Islet precursor cell (in vitro differentiated cells): ENCODE measurements at places on chromosomes 13 and 19.

- no peak for DNase-seq
Measured at GRCh38 chr19:10271543-10272086, 695 bp downstream of the ICAM1 start.

DNA sequence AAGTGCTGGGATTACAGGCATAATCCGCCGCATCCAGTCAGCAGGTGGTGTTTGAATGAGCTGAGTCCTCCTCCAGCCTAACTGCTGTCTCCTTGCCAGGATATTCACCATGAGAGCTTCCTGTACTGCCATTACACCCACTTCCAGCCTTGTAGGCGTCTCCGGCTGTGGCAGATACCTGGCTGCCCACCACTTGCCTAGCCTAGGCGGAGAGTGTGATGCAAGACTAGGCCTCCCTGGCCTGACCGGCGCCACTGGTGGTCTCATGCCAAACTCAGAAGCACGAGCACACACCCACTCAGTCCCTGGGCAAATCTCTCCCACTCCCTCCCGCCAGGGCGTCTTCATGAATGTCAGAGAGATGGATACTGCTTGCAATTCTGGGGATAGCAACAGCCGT lies 16.6 kb downstream of the IL12RB1 start:
- no peak for DNase-seq

DNA sequence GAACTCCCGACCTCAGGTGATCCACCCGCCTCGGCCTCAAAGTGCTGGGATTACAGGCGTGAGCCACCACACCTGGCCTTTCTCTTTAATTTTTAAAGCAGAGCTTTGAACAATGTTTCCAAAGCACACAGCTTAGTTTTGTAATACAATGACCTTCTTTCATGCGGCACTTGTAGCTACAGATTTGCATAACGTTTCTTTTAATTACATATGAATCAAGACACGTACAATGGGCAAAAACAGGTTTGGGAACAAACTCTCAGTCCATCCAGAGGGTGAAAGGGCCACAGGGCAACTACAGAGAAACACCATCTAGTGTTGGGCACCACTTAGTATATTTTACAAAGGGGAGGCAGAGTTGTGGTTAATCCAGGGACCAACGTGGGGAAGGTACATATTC lies 19.0 kb upstream of the S1PR4 start:
- no peak for DNase-seq

GRCh38 chr13:39688278-39688677 lies 32.8 kb downstream of the COG6 start:
- DNase-seq: no peak

GRCh38 chr13:20415306-20415679 lies 110.4 kb downstream of the CRYL1 start:
- DNase-seq: no peak

DNA sequence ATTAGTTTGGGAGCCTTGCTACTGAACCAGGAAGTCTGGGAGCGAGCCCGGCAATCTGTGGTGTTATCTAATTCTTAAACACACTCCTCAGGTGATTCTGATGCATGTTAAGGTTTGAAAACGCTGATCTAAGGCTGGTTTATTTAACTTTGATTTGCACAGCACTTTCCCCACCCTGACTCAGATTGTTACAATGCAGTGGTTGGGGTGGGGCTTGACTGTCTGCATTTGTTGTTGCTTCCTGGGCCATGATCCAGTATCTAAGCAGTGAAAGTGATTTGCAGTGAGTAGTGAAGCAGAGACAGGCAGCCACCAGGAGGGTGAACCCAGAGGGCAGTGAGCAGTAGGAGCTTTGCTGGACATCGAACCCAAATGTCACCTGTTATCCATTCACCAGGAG lies 81.6 kb upstream of the ARGLU1 start:
- DNase-seq: no peak

DNA sequence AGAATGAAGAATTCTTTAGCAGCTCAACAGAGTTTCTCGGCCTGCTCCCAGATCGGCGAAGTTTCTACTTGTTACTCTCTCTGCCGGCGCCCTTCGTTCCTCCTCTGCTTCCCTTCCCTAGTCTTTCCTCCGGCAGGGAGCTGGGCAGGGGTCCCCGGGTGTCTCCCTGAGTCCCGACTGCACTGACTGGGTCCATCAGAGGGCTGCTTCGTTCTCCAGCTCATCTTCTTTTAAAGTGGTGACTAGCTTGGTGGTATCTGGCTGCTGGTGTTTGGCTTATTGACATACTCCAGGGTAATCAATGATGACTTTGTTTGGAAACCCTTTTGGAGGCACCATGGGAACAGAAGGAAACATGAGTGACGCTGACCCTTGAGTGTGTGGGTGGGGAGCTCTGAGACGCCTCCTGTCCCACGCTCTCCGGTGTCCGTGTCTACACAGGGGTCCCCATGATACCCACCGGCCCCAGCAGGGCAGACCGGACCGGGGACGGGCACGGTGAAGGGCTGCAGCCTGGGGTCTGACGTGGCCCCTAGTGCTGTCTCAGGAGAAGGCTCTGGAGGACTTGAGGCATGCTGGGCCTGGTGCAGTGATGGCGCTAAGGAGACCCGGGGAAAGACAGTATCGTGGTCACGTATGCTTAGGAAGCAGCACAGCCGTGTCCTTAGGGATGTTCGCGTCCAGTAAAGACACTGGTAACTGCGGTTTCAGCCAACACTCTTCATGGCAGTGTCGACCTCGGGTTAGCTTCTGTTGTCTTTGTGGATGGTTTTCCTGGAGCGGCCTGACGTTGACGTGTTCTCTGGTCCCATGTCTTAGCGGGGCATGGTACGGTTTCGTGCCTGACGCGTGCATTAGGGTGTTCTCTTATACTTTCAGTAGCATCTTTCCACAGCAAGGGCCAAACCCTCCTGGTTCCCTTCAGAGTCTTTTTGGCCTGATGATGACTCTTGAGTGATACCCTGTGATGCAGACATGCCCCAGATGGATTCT lies 23.8 kb downstream of the NAXD start:
- DNase-seq: peak; percentile 53

GRCh38 chr13:30394751-30395191 lies 27.5 kb upstream of the UBE2L5 start:
- no peak for DNase-seq

GRCh38 chr13:100240109-100240779 lies 151.4 kb downstream of the PCCA start:
- no peak for DNase-seq

- no peak for DNase-seq
Measured at GRCh38 chr13:46149272-46150133, 32.5 kb downstream of the LCP1 start.

DNA sequence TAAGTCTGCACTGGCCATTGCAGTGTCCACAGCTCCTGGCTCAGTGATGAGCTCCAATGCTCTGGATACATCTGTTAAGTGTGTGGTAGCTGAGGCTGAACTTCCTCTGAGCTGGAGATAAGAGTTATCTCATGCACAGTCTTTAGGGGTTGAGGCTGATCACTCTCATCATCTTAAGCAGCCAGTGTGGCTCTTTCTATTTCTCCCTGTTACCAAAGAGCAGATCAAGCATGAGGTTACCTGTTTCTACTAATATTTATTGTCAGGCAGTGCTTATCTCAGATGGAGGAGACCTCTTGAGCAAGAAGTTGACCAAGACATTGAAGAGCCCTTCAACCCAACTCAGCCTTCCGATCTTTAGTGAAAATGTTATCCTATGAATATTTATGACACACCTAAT lies 6.6 kb upstream of the OR10H2 start:
- no peak for DNase-seq

DNA sequence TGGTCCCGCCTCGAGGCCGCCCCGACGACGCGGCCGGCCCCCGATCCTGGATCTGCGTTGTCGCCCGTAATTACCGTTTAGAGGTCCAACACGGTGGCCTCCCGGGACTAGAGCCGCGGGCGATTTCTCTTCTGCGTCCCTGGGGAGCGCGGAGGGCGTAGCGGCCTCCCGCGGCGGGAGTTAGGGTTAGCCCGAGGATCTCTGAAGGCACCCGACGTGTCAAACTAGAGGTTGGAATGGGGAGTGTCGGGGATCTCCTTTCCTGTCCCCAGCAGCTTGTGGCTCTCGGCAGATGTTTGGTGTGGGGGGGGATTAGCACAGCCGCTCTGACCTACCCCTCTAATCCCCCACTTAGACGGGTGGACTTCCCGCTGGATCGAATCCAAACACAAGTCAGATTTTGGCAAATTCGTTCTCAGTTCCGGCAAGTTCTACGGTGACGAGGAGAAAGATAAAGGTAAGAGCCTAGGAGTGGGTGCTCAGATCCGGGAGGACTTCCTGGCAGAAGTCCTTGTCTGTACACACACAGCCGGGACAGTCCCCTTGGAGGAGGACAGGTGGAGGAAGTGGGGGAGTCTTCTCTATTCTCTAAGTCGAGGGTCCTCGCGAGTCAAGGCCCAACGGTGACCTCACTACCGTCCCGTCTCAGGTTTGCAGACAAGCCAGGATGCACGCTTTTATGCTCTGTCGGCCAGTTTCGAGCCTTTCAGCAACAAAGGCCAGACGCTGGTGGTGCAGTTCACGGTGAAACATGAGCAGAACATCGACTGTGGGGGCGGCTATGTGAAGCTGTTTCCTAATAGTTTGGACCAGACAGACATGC lies 581 bp downstream of the CALR start:
- no peak for DNase-seq

- DNase-seq: no peak
Measured at GRCh38 chr13:20699715-20700114, 3.8 kb upstream of the IL17D start.

DNA sequence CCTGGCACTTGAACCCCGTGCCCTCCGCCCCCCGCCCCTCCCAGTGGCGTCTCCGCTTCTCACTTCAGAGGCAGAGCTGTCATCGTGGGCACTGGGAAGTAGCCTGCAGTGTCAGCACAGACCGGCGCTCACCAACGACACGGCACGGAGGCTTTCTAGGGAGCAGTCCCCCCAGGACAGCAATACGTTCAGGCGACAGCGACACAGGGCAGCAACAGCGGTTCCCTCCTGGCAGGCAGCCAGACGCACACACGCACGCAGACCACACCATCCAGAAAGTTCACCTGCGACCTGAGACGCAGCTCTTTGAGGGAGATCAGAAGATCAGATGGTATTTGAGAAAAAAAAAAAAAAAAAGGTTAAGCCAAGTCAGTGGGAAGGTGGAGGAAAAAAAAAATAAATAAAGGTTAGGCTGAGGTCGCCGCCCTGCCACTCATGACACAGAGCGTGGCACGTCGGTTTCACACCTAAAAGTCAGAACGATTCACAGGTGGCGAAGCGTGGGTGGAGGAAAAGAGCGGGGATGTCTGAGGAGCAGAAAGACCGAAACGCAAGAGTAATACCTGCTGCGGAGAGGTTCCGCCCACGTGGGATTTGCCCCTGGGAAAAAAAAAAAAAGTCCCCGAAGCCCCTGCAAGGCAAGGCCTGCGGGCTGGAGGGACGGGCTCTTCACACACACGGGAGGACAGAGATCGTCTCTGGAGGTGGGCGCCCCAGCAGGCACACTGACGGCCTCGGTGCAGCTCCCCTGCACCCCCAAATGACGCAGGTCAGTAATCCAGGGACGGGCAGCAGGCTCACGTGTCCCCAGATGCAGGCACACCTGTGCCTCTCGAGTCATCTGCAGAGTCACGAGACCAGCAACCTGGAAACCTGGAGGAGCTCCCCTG lies 94.5 kb downstream of the GNG7 start:
- no peak for DNase-seq
